ENCODE measurements at places on chromosomes 2 and 18.

DNA sequence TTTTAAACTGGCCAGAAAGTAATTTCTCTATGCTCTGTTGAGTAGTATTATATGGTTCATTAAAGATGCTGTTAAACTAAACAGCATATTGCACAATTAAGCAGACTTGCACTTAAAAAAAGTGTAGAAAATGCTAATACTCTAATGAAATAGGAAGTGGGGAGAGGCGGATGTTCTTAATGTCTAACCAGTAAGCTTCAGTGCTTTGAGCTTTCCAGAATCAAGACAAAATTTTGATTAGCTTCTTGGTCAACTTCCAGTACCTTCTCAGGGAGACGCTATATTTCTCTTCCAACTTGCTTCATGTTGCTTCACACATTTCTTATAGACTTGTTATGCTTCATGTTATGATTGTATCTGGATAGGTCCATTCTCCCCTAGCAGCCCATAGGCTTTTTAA lies 89.1 kb downstream of the MAP2 start:
- no peak for DNase-seq

DNA sequence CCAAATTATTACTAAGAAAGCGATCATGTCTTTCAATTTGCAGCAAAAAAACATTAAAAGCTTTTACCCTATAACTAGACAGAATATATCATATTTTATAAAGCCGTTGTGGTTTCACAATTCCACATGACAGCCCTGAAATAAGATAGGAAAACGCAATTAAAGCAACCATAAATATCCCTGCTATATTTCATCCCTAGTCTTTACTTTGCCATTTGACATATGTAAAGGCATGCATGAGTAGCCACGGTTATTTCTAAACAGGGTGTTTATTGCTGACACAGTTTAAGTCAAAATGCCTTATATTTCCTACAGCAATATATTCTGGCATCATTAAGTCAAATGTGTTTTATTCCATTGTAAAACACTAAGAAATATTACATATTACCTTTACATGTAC lies 239.9 kb downstream of the DSEL start:
- DNase-seq: no peak

DNA sequence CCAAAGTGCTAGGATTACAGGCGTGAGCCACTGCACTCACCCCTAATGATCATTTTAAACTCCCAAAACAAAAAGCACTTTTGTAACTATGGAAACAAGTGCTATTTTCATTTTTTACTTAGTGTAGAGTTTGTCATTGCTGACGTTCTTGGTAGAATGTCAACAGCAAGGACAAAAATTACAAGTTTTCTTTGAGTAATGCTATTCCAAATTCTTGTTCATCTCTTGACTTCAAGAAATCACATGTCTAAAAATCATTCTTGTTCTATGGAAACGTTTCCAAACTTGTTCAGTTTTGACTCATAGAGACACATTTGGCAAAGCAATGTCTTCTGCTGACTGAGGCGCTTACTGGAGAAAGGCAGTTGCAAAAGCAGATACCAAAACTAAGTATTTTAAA lies 82.6 kb downstream of the MBP start:
- DNase-seq: no peak

DNA sequence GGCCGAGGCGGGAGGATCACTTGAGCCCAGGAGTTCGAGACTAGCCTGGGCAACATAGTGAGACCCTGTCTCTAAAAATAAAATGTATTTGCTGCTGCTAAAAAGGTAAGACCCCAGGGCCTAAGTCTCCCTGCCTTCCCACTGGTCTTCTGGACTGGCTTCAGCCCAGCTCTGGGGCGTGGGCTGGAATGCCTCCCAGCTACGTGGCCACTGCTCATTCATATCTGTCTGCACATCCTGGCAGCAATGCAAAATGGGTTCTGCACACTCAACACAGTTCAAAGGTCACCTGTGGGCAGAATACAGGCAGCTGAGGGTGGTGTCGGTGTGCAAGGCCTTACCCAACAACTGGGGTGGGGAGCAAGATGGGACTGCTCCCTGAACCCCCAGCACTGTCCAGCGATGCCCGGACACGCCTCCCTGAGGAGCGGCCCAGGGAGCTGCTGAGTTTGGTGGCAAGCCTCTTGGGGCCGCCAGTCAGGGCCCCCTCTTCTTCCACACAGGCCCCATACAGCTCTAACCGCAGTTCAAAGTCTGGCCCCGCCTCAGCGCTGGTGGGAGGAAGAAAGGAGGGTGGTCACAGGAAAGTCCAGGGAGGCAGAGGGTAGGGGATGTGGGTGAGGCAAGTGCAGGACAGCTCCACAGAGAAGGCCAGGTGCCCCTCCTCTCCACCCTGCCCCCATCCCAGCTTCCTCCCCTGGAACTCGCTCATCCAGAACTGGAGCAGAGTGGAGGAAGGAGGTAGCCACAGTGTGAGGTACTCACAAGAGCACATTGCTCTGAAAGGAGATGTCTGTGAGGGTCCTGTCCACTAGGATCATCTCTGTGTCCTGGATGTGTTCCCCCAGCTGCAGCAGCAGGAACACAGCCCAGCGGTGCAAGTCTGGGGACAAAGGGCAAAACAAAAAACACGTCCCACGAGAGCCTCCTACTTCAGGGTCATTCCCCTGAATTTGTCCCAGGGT lies 8.2 kb downstream of the WDR54 start:
- peak; percentile 48 for DNase-seq

DNA sequence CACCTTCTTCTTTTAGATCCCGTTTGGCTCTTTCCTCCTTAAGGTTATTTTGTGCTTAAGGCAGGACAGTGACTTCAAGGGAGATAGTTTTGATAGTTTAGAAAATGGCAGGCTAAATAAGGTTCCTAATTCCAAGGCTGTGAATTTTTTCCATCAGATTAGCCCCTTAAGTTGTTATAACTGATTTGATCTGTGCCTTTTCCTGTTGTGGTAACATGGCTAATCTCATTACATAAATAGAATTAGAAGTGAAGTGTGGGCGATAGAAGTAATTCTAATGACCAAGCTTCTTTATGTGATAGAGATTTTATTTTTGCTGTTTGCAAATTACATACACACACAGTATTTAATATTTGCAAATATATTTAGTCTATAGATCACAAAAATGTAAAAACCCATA lies 102.0 kb downstream of the MYO1B start:
- DNase-seq: no peak

- DNase-seq: no peak
Measured at GRCh38 chr2:71613403-71613952, 160.1 kb downstream of the DYSF start.

- DNase-seq: no peak
Measured at GRCh38 chr18:42261731-42262130, 306.7 kb downstream of the PIK3C3 start.

DNA sequence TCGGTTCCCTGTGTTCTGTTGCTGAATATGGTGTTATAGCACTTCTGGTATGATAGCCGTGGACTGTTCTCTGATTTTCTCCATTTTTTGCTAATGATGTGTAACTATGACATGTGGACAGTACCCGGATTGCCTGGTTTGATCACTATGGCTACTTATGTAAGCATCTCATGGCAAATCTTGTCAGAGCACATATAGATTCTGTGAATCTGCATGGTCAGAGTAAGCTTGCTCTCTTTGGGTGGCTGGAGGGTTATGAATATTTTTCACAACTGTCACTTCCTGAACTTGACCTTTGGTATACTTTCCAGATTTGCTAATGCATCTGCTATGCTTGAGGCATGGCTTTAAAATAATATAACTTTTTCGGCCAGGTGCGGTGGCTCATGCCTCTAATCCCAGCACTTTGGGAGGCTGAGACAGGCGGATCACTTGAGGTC lies 36.8 kb upstream of the ATP8B1 start:
- peak; percentile 74 for DNase-seq

DNA sequence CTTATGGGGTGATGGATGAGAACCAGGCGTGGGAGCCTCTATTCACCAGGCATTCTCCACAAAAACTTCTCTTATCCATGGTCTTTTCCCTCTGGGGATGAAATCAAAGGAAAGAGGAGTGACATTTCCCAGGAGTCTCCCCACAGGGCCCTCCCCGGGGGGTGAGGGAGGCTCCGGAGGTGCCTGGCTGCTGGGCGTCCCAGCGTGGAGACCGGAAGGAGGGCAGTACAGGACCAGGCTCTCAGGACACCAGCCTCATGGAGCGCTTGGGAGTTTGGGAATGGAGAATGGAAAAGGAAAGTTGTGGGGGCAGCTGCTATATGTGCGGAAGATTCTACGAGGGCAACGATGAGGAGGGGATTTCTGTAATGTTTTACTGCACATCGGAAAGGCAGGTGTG lies 22.1 kb downstream of the CIB4 start:
- DNase-seq: no peak

DNA sequence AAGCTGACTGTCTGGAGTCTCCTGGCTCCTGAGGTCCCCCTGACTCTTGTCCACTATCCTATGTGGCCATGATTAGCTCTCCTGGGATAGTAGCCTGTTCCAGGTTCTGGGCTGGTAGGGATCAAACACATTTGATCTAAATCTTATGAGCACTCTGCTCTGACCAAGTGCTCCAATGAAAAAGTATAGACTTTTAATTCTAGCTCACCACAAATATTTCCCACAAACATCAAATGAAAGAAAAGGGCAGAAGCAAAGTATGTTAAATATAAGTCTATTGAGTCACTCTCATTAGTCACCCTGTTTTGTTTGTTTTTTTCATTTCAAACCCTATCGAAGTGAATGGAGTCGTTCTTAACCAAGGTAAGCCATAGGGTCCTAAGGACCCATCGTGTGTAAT lies 39.7 kb upstream of the NEDD4L start:
- DNase-seq: peak; percentile 48

DNA sequence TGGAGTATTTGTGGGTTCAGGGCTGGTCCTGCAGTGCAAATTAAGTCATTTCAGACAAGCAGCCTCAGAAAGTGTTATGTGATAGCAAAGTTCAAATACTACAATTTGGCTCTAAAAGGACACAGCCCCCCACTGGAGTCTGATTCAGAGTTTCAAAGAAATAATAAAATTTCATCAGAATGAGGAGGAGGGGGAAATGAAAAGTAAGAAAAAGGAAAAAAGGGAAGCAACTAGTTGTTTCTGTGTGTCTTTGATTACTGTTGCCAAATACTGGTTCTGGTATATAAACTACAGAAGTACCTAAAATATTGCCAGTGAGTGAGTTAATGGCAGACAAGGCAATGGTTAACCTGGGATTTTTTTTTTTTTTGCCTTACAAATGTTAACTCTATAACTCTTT lies 773.9 kb downstream of the BCL11A start:
- no peak for DNase-seq

DNA sequence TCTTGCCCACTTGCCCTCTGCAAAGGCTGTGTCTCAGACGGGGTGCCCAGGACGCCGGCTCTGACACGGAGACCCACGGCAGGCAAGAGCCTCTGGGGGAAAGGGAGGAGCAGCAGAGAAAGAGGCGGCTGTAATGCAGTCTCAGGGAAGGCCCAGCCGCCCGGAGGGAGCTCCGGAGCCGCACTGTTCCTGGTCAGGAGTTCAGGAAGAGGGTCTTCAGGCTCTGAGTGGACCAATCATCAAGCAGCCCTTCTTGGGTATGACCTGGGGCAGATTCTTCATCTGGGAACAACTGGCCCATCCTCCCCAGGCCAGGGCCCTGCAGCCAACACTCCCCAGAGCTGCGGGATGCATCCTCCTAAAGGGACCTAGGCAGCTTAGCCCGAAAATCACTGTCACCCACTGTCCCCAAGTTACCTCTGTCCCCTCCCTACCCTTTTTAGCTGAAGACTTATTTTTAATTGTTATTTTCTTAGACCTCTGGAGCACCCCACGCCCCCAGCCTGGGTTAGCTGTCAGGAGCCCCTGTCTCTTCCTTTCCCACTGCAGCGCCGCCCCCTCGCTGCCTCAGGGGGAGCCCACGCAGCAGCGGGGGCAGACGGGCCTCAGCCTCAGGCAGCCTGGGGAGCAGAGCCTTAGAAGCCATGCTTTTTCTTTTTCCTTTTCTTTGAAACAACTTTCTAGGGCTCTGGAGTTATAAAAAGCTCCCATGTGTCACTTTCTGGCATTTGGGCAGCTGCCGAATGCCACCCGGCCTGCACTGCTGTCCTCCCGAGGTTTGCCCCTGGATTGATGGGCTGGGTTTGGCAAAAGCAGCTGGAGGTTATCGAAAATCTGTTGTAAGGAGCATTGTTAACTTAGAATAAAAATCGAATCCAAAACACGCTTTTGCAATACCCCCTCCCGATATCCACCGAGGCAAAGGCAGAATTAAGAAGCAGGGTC lies 644 bp upstream of the NEU2 start:
- no peak for DNase-seq

- DNase-seq: no peak
Measured at GRCh38 chr2:3578987-3579386, 3.9 kb downstream of the RPS7 start.

- DNase-seq: no peak
Measured at GRCh38 chr2:240324312-240325015, 111.0 kb upstream of the GPC1 start.

DNA sequence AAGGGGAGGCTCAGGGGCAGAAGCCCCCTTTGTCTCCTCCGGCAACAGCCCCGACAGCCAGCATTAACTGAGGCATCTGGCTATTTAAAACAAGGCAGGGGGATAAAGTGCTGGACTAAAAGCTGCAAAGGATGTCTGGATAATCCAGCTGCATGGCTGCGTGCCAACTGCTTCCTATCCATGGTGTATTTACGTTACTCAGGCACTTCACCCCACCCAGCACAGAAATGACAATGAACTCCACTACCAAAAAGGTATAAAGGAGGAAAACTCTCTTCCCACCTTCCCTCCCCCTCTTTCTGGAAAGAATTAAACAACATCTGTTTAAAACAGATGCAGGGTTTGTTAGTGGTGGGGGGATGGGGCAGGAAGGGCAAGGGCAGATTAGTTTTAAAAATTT lies 82.5 kb downstream of the SPRED2 start:
- peak; percentile 89 for DNase-seq

DNA sequence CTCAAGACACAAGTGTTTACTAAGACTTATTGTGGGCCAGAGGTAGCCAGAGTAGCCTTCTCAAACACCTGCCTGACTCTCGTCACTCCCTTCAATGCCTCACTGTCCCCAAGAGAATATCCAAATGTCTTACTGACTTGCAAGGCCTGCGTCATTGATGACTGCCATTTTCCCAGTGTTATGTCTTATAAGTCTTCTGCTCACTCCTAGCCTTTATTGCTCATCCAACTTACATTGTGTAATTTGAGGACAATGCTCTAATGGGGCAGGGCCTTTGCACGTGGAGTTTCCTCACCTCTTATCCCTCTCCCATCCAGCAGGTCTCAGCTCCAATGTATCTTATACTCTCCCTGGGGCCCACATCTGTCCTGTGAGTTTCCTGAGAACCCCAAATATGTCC lies 10.1 kb upstream of the CD226 start:
- no peak for DNase-seq
